ENCODE measurements at places on chromosomes 2 and 18. TPM values are rescaled to one million over a fixed set of nuclear protein-coding genes. Genes with fewer than 3 reads are reported as not detected.
A peak's percentile ranks its signal among the peaks of the same experiment; 100 is the strongest.

- H3K4me3 ChIP-seq = no peak overlapping the region
- H3K4me1 ChIP-seq = no peaks in the 10 kb centered on the region
- no peak overlapping the region for H3K27ac ChIP-seq
- H3K27me3 ChIP-seq = no peaks in the 10 kb centered on the region
- no peak for DNase-seq
These were observed 54.5 kb downstream of the COL6A3 start for GRCh38 chr2:237359518-237359840.

DNA sequence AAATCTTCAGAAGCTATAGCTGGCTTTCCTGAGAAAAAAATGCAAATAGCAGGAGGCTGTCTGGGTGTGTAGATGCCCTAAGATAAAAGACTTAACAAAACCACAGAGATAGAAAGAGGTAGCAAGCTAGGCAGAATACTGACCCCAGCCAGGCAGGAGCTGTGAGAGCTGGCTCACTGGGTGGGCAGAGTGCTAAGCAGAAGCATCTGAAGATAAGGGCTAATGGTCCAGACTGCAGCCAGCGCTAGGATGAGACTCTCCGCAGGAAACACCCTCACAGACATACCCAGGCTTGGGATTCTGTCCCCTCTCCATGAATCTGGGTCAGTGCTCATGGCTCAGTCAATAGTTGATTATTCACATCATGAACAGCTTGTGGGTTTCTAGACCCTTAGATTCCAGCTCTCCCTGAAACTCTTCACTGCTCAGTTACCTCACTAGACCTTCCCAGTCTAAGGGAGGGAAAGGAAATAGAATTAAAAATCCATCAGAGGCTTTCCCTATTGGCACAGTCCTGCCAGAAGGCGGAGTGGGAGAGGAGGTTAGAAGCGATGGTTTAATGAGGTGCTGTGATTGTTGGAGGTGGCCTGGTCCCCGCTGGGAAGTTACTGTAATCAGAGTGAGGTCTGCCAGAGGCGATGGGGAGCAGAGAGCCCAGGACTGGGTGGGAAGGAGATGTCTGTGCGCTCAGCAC lies 21.4 kb upstream of the CCBE1 start:
- no peak overlapping the region for H3K4me3 ChIP-seq
- H3K27ac ChIP-seq = no peak overlapping the region
- no peaks in the 10 kb centered on the region for H3K4me1 ChIP-seq
- DNase-seq = no peak
- H3K36me3 ChIP-seq = no peaks in the 10 kb centered on the region

- H3K27ac ChIP-seq = no peak overlapping the region
- H3K27me3 ChIP-seq = peaks cover 8% of the 10 kb centered on the region
- no peak overlapping the region for H3K4me3 ChIP-seq
These were observed 29.3 kb upstream of the MEP1B start for GRCh38 chr18:32160547-32160946.

- H3K27ac ChIP-seq = no peak overlapping the region
- DNase-seq = no peak
- peaks cover 3% of the 10 kb centered on the region for H3K4me1 ChIP-seq
These were observed 63.3 kb upstream of the CSRNP3 start for GRCh38 chr2:165406173-165406572.

DNA sequence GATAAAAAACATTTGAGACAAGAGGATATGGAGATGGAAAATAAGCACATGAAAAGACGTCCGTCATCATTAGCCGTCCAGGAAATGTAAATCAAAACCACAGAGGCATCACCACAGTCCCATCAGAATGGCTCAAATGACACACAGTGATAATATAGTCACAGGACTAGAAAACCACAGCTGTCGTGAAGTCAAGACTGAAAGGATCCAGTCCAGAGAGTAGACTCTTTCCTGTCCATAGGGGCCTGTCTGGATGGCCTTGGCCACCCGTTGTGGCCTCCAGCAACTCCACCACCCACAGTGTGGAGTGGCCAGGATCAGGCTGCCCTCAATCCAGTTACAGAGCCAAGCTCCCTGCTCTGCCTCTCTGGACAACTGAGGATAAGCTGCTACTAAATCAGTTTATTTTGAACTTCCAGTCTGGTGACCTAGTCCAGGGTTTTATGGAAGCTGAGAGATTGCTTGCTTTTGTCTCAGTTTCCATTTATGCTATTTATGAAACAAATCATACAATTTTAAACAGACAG lies 60.4 kb downstream of the RHOB start:
- peak overlapping the region; percentile 81 for H3K27ac ChIP-seq
- peaks cover 3% of the 10 kb centered on the region for H3K27me3 ChIP-seq
- DNase-seq = peak; percentile 30
- peaks cover 6% of the 10 kb centered on the region for H3K4me1 ChIP-seq

DNA sequence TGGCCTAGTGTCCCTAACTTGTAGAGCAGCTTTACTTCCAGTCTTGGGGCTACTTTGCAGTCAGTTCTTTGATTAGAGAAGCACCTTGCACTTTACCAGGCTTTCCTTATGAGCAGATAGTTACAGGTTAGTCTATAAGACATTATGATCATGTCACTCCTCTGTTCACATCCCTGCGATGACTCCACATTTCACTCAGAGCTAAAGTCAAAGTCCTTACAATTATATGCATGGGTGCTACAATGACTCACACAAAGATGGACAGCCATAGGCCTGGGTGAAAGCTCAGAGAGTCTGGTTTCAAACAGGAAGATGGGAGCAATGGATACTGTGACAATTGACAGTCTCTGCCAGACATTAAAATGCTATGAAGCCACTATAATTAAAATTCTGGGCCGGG lies 27.1 kb upstream of the SSB start:
- peaks cover 23% of the 10 kb centered on the region for H3K27me3 ChIP-seq
- no peak for DNase-seq

DNA sequence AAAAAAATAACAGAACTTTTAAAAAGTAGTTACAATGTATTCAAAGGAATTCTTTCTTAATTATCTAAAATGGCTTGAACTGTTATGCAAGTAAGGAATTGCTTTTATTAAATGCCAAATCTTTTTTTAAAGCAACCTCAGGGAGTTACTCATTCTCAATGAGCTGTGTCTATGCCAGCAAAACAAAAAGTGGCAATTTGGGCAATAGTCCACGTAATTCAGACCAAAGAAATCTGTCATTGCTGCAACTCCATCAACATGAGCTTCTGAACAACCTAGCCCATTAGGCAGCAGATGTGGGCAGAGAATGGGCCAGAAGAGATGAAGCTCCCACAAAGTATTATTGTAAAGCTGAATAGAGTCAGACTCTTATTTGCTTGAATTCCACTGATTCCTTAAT lies 118.4 kb downstream of the ALK start:
- H3K4me3 ChIP-seq = no peak overlapping the region
- peaks cover 13% of the 10 kb centered on the region for H3K27me3 ChIP-seq

DNA sequence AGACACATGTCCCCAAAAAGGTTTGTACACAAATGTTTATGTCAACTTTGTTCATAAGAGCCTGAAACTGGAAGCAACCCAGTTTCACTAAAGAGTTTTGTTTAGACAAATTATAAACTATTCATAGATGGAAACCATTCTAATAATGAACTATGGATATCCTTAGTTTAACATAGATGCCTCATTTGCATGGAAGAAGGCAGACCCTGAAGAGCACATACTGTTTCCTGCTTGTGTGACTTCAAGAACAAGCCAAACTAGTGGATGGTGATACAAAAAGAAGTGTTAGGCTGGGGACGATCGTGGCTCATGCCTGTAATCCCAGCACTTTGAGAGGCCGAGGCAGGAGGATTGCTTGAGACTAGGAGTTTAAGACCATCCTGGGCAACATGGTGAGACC lies 48.1 kb downstream of the ACOXL start:
- no peaks in the 10 kb centered on the region for H3K36me3 ChIP-seq
- H3K27me3 ChIP-seq = peaks cover 19% of the 10 kb centered on the region
- no peak overlapping the region for H3K4me3 ChIP-seq
- DNase-seq = no peak

DNA sequence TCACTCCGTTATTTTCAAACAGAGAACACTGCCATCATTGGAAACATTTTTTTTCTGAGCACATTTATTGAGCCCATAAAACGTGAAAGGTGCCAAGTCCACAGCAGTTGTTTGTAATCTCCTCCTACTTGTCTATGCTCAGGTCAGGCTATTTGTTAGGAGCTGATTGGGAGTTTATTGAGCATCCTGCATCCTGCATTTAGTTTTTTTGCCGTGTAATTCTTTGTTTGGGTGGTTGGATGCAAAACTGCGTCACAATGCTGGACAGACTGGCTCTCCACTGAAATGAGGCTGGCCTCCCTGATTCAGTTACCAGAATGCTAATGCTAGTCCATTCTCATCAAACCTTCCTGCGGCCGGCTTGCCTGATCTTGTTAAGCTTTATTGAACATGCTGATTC lies 71.4 kb downstream of the RAPGEF4 start:
- H3K4me3 ChIP-seq = no peak overlapping the region
- H3K4me1 ChIP-seq = peaks cover 5% of the 10 kb centered on the region
- DNase-seq = no peak
- peaks cover 6% of the 10 kb centered on the region for H3K36me3 ChIP-seq
- H3K27me3 ChIP-seq = no peaks in the 10 kb centered on the region

DNA sequence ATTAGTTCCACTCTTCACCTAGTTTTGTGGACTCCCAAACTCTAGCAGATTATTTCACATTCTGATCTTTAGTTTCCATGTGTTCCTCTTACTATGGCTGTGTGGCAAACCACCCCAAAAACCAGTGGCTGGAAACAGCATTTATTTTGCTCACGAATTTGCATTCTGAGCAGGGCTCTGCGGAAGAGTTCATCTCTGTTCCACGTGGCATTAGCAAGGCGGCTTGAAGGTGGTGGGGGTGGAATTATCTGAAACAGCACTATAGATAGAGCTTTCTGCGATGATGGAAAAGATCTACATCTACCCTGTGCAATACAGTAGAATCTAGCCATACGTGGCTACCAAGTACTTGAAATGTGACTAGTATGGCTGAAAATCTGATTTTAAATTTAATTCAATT lies 5.9 kb downstream of the TWSG1 start:
- no peak overlapping the region for H3K27ac ChIP-seq
- peaks cover 18% of the 10 kb centered on the region for H3K4me1 ChIP-seq
- H3K36me3 ChIP-seq = peaks cover 15% of the 10 kb centered on the region

DNA sequence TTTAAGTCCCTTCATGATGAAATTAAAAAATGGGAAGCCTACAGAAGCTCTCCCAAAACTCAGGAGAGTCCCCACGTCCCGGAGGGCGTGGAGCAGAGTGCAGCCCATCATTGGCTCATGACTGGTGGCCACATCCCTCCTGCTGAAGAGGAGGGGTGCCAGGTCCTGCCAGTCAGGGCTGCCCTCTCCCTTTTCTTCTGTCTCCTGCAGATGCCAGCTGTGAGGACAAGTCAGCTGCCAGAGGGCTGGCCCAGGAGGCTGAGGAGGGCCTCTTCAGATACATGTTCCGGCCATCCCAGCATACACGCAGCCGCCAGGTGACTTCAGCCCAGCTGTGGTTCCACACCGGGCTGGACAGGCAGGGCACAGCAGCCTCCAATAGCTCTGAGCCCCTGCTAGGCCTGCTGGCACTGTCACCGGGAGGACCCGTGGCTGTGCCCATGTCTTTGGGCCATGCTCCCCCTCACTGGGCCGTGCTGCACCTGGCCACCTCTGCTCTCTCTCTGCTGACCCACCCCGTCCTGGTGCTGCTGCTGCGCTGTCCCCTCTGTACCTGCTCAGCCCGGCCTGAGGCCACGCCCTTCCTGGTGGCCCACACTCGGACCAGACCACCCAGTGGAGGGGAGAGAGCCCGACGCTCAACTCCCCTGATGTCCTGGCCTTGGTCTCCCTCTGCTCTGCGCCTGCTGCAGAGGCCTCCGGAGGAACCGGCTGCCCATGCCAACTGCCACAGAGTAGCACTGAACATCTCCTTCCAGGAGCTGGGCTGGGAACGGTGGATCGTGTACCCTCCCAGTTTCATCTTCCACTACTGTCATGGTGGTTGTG lies 2.6 kb downstream of the INHA start:
- H3K4me1 ChIP-seq = no peaks in the 10 kb centered on the region
- peaks cover 38% of the 10 kb centered on the region for H3K27me3 ChIP-seq
- no peak overlapping the region for H3K27ac ChIP-seq
- DNase-seq = no peak

DNA sequence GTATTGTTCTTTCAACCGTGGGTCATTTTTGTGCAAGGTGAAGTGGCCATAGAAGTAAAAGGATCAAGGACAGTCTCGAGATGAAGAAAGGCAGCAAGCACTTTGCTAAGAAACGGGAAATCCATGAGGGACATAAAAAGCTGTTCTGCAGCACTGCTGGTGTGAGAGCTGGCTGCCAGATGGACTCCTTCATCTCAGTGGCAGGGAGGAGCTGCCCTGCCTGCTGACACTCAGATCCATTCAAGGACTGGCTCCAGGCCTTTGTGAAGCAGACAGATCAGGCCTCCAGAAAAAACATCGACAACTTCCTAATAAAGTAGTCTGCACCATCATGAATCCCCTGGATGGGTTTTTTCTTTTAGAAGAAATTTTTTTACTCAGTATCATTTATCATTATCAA lies 29.5 kb downstream of the RMC1 start:
- peaks cover 8% of the 10 kb centered on the region for H3K4me1 ChIP-seq
- H3K27ac ChIP-seq = peak overlapping the region; percentile 16
- peaks cover 15% of the 10 kb centered on the region for H3K36me3 ChIP-seq
- no peaks in the 10 kb centered on the region for H3K27me3 ChIP-seq
- no peak overlapping the region for H3K4me3 ChIP-seq
- no peak for DNase-seq

GRCh38 chr18:23059541-23060465 lies 75.5 kb upstream of the CABLES1 start:
- no peak overlapping the region for H3K27ac ChIP-seq
- no peaks in the 10 kb centered on the region for H3K4me1 ChIP-seq
- no peaks in the 10 kb centered on the region for H3K36me3 ChIP-seq
- no peak overlapping the region for H3K4me3 ChIP-seq
- no peaks in the 10 kb centered on the region for H3K27me3 ChIP-seq

DNA sequence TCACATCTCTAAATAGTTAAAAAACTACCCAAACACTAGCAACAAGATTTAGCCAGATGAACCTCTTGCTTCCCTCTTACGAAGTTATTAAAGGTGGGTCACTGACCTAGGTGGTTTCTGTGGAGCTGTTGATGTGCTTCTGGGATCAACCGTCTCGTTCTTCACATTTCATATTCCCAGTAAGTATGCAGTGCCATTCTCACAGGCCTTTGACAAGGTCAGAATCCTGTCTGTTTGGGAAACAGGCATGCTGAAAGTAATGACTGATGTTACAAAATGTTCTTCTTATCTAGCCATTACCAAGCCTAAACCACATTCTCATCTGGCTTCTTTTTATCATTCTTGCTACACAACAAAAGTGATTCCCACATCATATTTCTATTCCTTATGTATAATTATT lies 70.3 kb downstream of the WDR7 start:
- peaks cover 10% of the 10 kb centered on the region for H3K4me1 ChIP-seq
- H3K27ac ChIP-seq = no peak overlapping the region
- DNase-seq = no peak

DNA sequence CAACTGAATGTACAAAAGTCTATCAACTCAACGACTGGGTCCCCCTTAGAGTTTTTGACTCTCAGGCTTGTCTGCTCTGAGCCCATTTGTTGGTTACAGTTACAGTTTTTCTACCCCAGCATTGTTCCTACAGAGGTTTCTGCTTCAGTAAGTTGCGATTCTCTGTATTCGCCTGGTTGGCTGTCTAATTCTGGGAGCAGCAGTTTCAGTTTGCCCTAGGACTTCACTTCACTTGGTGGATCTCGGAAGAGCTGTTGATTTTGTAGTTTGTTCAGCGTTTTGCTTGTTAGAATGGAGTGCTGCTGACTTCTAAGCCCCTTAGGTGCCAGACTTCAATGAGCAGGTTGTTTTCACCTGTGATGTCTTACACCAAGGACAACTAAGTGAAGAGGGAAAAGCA lies 296.5 kb upstream of the EPAS1 start:
- DNase-seq = no peak
- no peaks in the 10 kb centered on the region for H3K36me3 ChIP-seq
- no peaks in the 10 kb centered on the region for H3K27me3 ChIP-seq
- H3K4me1 ChIP-seq = no peaks in the 10 kb centered on the region

The SOWAHC gene
- 0.31 TPM for total RNA-seq

The FAM237A gene
- not detected for total RNA-seq

The TUBB8B gene
- total RNA-seq = not detected

The KCNG2 gene
- not detected for total RNA-seq
